ENCODE measurements at places on chromosomes 5 and 9.
A peak's percentile ranks its signal among the peaks of the same experiment; 100 is the strongest.

DNA sequence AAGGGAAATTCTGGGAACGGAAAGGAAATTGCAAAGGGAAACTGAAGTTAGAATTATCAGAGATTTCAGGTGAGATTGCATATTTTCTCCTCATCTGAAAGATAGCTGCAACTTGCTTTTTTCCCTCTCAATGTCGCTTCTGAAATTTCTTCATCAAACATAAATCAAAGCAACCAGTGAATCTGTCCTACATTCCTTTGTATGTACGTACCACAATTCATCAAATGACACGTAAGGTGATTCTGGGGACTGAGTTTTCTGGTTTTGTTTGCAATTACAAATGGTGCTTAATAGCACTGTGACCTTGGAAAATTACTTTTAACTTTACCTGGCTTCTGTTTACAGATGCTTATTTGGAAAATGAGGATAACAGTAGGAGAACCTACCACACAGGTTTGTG lies 21.9 kb upstream of the CNOT6 start:
- no peak for DNase-seq

DNA sequence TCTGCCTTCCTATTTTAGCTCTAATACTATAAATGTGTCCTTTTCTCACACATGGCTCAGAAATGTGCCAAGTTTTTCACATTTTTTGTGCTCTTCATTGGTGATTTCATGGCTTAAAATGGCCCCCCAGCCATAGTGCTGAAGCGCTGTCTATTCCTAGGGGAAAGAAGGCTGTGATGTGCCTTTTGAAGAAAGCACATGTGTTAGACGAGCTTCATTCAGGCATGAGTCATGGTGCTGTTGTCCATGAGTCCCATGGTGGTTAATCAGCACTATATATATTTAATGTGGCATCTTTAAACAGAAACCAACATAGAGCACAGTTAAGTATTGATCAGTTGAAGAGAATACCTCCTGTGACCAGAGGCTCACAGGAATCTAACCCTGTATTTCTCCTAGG lies 55.8 kb downstream of the PDE8B start:
- DNase-seq, result no peak

GRCh38 chr5:137753691-137754187 lies 424 bp downstream of the HNRNPA0 start:
- peak; percentile 25 for DNase-seq

- no peak for DNase-seq
Measured at GRCh38 chr9:136090768-136091581, 4.1 kb downstream of the NACC2 start.

DNA sequence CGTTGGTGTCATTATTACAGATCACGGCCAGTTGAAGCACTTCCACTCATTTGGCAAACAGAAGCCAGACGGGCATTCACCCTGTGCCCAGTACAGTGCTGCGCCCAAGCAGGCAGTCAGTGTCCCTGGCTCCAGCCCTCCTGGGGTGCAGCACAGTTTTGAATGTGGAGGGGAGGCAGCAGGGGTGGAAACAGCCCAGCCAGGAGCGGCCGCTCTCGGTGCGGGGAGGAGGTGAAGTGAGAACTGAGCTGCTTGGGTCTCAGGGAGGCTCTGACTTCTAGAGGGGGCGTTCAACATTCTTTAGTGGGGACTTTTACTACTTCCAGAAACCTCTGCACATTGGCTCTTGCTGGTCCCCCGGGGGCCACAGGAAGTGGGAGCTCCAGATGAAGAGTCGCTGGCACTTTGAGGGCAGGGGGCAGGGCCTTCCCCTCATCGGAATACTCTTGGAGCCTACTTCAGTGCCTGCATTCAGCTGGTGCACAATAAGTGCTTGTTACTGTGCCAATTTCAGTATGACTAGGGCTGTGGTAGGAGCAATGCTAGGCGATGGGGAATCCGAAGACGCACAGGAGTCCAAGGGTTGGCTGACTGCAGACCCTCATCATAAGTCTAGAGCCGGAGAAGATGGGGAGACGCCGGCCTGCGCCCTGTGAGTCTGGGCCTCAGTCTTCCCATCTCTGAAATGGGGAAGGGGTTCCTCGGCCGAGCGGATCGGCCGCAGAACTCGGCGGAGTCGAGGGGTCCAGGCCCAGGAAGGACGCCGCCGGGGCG lies 492 bp upstream of the NEK6 start:
- DNase-seq, result no peak

GRCh38 chr5:10563110-10563944 lies 543 bp upstream of the ANKRD33B start:
- DNase-seq, result peak; percentile 22

- DNase-seq, result no peak
Measured at GRCh38 chr5:103943230-103943629, 380.6 kb upstream of the NUDT12 start.

DNA sequence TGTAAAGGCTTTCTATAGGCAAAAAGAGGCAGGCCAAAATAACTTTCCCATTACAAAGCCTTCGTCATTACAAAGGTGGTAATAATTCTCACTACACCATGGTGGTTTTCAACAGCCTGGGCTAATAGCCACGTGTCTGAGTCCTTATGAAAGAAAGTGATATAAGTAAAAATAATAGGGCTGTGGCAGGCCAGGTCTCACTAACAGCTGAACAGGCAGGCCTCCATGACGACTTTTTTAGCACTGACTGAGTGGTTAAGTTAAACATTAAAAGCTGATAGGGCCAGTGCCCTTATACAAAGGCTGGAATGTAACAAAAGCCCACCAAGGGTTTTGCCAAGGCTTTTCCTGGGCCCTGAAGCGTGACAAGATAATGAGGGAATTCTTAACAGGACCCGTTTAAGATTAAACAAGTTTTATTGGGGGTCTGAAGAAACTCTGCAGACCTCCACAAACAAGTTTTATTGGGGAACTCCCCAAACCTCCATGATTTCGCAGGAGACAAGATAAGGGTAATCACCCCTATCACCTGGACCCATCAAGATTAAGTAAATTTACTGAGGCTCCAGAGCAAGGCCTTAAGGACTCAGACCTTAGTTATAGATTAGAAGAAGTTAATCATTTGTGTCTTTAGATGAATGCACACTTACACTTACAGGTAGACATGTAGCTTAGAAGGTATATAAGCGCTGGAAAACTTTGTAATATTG lies 412.9 kb downstream of the CHSY3 start:
- no peak for DNase-seq

DNA sequence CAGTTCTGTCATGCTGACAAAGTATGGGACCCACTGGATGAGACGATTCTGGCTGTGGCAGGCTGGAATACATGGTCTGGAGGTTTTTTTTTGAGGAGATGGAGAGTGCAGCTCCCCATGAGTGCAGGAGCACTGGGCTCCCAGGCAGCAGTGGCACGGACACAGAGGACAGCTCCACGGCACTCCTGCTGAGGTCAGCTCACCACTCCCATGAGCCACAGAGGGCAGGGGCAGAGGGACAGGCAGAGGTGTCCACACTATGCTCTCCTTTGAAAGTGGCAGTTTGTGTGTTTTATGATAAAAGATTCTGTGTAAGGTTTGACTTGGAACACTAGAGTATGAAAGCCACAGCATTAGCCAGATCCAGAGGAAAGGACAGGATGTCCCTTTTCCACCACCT lies 114.4 kb downstream of the UBE2R2 start:
- no peak for DNase-seq

GRCh38 chr5:132365213-132365612 lies 4.3 kb upstream of the SLC22A5 start:
- DNase-seq, result no peak

DNA sequence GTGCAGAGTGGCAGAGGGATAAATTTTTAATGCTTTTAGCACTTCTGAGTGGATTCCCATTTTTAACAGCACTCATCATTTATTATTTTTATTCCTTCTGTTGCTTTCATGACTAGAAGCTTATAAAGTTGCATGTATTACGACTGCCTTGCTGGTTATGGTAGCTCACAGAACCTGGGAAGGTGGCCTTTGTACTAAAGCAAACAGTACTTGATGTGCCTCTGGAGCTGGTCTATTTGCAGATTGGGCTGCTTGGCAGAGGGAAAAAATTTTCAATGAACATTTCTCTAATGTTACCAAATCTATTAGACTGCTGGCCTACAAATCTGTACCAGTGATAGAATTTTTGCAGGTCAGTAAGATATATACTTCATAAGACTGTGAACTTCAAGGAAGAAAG lies 274.5 kb upstream of the C9orf72 start:
- DNase-seq, result no peak

- no peak for DNase-seq
Measured at GRCh38 chr5:154371687-154372086, 74.1 kb upstream of the SAP30L start.

- DNase-seq, result no peak
Measured at GRCh38 chr9:127397646-127398274, 791 bp downstream of the SLC2A8 start.

DNA sequence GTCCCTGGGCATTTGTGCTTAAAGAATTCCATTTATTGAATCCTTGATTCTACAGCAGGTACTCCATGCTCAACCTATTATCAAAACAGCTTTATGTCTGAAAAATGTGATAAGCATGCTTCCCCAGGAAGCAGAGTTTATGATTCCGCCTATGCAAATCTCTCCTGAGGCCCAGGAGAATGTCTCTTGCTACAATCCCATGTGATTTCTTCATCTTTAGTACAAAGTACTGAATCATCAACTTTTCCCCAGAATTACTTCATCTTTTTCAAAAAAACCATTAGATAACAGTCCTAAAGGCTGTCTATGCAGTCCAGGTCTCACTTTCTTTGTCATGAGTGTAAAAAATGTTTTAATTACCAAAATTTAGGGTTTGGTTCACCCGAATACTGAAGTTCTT lies 130.2 kb upstream of the ADAMTSL1 start:
- DNase-seq, result no peak

DNA sequence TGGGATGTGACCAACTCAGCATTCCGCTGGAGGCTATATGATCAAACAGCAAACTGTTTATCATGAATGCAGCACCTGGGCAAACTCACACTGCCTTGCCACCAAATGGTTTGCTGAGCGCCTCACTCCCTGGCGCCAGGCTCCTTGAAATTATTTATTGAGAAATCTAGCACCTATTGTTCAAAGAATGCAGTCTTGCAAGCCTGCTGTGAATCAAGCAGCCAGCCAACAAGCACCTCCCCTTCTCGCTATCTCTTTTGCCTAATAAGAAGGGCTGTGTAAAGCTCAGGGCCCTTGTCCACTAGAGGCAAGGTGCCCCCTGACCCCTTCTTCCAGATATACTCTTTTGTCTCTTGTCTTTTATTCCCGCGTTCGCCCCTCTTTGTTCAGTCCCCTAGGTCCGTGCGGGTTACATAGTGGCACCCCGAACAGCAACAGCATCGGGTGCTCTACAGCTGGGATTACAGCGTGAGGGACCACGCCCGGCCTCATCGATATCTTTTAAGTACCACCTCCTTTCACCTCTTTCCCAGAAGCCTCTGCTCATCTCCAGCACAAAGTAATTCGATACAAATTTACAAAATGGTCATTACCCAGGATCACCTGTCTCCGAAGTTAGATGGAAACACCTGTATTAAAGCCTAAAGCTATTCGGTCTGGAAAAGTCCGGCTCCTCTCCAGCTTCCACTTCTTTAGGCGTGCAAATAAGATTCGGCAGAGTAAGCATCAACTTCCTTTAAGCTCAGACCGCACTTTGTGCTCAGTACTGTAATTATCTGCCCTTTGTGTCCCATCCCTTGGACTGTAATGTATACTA lies 896 bp downstream of the RIGI start:
- no peak for DNase-seq

DNA sequence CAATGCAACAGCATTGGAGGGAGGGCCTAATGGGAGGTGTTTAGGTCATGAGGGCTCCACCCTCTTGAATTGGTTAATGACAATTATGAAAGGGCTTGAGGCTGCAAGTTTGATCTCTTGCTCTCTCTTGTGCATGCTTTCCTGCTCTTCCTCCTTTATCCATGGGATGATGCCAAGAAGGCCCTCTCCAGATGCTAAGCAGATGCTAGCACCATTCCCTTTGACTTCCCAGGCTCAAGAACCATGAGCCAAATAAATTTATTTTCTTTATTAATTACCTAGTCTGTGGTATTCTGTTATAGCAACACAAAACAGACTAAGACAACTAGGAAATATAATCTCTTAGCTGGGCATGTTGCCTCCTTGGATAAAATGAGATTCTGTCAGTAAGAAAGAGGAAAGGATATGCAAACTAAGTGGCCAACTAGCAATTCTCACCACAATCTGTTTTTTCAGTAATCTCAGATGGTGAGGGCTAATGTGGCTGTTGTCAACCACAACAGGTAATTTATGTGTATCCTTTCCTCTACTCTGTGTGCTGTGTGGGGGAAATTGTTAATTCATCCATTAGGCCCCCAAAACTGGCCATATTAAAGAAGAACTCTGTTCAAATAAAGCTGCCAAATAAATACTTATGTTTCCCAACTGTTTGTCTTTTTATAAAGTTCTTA lies 269.1 kb upstream of the CD180 start:
- no peak for DNase-seq

DNA sequence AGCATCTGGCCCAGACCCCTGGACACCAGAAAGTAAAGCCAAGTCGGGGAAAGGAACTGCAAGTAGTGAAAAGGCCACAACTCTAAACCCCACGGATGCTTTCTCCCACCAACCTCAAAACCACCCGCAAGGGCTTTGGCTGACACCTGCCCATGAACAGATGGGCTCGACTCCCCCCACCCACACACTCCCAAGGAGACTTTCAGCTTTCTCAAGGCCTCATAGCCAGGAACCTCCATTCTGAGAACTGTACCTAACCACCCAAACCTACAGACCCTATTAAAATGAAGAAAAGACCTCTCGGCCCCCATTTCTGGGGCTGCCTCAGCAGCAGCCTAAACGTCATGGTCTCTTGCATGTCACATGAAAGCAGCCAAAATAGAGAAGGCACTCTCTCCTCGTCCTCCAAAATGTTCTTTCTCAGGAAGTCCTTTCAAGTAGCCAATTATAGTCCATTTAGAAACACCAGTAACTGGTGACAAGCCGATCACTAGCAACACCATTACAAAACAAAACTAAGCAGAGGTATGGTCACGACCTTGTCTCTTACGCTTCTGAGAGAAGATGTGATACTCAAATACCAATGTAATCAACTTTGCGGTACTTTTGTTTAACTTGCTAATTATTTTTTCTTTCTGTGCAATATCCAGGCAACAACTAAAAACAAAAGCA lies 2.9 kb downstream of the B4GALT1 start:
- DNase-seq, result no peak

DNA sequence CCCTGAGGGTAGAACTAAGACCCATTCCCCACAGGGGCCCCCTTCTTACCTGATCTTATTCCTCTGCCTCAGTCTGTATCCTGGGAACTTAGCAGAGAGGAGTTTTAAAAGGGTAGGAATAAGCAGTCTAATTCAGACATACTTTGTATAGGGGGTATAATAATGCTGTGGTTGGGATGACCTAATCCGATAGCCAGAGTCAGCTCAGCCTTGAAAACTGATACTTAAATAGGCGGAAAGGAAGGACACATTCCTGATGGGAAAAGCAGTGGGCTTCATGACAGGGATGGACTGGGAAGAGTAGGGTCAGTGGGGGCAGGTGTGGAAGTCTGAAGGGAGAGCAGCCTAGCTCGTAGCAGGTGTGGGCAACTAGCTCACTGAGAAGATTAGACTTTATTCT lies 52.2 kb upstream of the TESK1 start:
- DNase-seq, result no peak

- no peak for DNase-seq
Measured at GRCh38 chr5:96687080-96687479, 24.9 kb downstream of the CAST start.
